ENCODE measurements at places on chromosomes 12 and 14. TPM values are rescaled to one million over a fixed set of nuclear protein-coding genes. Genes with fewer than 3 reads are reported as not detected.

PRKCH gene
- 24.9 TPM for total RNA-seq

PPP1R13B gene
- 45.7 TPM for total RNA-seq

RTL1 gene
- total RNA-seq = not detected

GRCh38 chr12:19248929-19249602, 119.5 kb downstream of the PLEKHA5 start:
- H3K36me3 ChIP-seq = no peaks in the 10 kb centered on the region
- no peak overlapping the region for H3K27ac ChIP-seq
- no peak for DNase-seq

GRCh38 chr12:6866920-6867412, 365 bp upstream of the TPI1 start:
- H3K36me3 ChIP-seq = peaks cover 45% of the 10 kb centered on the region
- no peaks in the 10 kb centered on the region for H3K27me3 ChIP-seq

DNA sequence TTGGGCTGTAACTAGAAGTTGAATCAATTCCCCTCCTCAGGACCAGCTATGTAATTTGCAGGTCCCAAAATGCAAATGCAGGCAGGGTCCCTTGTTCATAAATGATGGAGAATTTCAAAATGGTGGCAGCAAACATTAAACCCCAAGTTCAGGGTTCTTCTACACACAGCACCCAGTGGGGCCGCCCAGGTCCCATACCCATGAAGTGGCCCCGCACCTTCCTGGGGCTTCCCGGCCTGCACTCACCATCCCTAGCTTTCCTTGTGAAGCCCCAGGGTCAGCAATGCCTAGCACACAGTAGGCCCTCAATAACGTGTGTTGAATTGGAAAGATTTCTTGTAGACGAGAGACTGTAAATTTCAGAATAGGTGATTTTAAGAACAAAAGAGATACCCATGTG, 76.0 kb downstream of the NTF3 start:
- no peak overlapping the region for H3K27ac ChIP-seq
- H3K36me3 ChIP-seq = no peaks in the 10 kb centered on the region
- DNase-seq = peak; percentile 18
- no peaks in the 10 kb centered on the region for H3K27me3 ChIP-seq
- H3K4me3 ChIP-seq = no peak overlapping the region
- no peaks in the 10 kb centered on the region for H3K4me1 ChIP-seq

DNA sequence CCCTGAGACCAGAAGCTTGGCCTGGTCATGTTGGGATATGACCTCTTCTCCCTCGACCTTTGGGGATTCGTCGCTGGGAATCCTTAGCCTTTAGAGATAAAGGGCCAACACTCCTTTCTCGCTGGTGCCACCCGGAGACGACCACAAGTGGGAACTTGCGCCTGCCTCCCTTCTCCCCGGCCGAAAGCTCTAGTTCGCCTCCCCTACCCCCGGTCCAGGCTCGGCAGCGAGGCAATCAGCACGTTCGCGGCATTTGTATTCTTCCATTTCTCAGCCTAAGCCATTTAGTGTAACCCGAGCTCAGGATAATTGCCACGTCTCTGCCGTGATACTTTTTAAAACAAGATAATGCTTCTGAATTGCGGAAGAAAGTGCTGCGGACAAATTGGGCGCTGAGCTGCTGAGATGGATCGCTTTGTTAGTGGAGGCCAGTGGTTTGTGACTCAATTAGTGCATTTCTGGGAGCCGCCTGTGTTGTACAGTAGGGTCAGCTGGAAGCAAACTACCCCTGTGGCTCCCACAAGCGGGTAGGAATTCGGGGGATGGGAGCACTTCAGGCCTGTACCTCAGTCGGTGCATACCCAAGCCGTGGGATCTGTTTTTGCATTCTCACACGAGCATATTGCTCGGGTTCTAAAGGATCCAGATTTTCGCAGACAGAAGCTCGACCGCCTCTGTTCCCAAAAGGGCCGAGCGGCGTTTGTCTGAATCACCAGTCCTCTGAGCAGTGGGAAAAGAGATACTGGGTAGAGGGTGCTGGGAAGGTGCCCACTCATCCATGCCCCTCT, 6.8 kb upstream of the SIX1 start:
- no peak for DNase-seq
- H3K4me3 ChIP-seq = peak overlapping the region; percentile 63
- peaks cover 35% of the 10 kb centered on the region for H3K4me1 ChIP-seq
- H3K27me3 ChIP-seq = peaks cover 55% of the 10 kb centered on the region

- H3K36me3 ChIP-seq = no peaks in the 10 kb centered on the region
- H3K4me3 ChIP-seq = no peak overlapping the region
Measured at GRCh38 chr12:105279460-105280056, 43.6 kb upstream of the APPL2 start.

DNA sequence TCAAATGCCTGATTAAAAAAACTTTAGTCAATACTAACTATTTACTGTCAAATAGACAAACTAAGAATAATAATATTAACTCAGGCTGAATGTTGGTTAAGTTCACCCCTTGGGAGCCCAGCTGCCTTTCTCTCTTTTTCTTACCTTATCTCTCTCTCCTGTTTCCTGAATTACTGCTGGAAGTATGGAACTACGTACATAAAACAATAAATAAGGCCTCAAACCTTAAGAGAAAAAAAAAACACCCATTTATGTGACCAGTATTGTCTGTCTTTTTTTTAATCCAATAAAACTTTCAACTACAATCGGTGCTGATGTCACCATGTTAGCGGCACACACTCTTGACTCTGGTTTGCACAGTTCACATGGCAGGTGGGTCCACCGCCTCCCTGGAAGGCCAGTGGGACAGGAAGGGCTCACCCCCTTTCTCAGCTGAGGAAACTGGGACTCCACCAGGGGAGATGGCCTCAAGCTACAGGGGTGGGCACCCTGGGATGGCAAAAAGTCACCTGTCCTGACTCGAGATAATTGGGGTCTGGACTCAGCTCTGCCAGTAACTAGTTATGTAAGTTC, 21.3 kb downstream of the BCL11B start:
- DNase-seq = no peak
- H3K27me3 ChIP-seq = peaks cover 15% of the 10 kb centered on the region
- H3K4me1 ChIP-seq = no peaks in the 10 kb centered on the region

DNA sequence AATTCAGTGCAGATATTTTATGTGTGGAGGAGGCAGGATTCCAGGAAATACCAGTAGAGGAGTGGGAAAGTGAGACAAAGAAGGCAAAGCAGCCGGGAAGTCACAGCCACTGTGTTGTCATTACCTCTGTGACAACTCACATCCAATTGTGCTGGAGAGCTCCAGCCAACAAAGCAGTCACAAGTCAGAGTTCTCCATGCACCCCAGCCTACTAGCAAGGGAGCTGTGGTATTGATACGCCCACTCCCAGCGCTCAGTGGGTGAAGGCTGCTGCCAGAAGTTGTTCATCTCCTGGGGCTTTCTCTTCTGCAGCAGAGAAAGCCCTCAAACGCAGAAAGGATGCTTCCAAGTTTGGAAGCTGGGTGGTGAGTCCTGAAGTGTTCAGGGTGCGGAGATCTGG, 93.9 kb downstream of the DICER1 start:
- no peak overlapping the region for H3K27ac ChIP-seq
- H3K4me1 ChIP-seq = no peaks in the 10 kb centered on the region
- H3K4me3 ChIP-seq = no peak overlapping the region
- H3K36me3 ChIP-seq = no peaks in the 10 kb centered on the region

DNA sequence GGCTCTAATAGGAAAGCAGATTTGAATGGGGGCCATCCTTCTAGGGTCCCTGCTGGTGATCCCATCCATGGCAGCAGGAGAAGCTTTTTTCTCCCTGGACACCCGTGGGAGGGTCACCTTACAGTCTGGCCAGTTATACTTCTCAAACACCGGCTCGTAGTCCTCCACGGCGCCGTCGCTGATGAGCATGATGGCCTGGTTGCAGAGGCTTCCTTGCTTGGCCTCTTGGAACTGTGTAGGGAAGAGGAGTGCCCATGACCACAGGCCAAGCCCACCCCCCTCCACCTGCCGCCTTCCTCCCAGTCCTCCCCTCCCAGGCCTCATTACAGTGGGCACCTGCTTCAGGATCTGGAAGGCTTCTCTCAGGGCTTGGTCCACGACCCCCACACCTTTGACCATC, 33.8 kb downstream of the CACNA2D4 start:
- H3K36me3 ChIP-seq = no peaks in the 10 kb centered on the region
- peak; percentile 42 for DNase-seq
- H3K27ac ChIP-seq = no peak overlapping the region
- H3K4me3 ChIP-seq = no peak overlapping the region
- H3K4me1 ChIP-seq = no peaks in the 10 kb centered on the region
- no peaks in the 10 kb centered on the region for H3K27me3 ChIP-seq

- DNase-seq = no peak
- H3K4me1 ChIP-seq = no peaks in the 10 kb centered on the region
- no peak overlapping the region for H3K4me3 ChIP-seq
- peaks cover 6% of the 10 kb centered on the region for H3K36me3 ChIP-seq
Measured at GRCh38 chr14:49703965-49704364, 11.0 kb downstream of the KLHDC1 start.

GRCh38 chr12:11862798-11863197, 207.9 kb upstream of the BCL2L14 start:
- no peak overlapping the region for H3K4me3 ChIP-seq
- H3K4me1 ChIP-seq = peaks cover 36% of the 10 kb centered on the region
- no peaks in the 10 kb centered on the region for H3K27me3 ChIP-seq

DNA sequence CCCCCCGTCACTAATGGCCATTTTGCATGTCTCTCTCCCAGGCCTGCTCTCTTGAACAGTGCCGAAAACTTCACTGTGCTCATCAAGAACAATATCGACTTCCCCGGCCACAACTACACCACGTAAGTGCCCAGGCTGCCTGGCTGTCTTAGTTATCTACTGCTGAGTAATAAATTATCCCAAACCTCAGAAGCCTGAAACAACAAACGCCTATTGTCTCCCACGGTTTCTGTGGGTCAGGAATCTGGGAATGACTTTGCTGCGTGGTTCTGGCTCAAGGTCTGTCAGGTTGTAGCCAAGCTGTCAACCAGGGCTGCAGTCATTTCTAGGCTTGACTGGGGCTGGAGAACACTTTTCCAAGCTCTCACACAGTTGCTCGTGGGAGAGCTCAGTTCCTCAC, 32.6 kb downstream of the P2RX7 start:
- no peaks in the 10 kb centered on the region for H3K36me3 ChIP-seq
- no peak for DNase-seq
- H3K4me3 ChIP-seq = no peak overlapping the region
- no peaks in the 10 kb centered on the region for H3K27me3 ChIP-seq
- H3K27ac ChIP-seq = no peak overlapping the region

DNA sequence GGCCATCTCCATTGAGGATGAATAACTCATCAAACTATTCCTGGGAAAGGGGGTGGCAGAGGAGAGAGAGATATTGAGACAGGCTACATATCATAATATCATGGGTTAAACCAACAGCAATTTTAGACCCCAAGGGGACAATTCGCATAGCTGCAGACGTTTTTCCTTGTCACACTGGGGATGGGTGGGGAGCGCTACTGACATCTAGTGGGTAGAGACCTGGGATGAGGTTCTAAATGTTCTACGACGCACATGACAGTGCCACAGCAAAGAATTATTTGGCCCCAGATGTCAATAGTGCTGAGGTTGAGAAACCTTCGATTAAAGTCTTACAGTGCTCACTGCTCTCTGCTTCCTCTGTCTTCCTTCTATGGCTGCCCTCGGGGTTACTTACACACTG, 425.6 kb downstream of the NRXN3 start:
- no peaks in the 10 kb centered on the region for H3K36me3 ChIP-seq
- H3K27ac ChIP-seq = no peak overlapping the region
- no peak overlapping the region for H3K4me3 ChIP-seq

DNA sequence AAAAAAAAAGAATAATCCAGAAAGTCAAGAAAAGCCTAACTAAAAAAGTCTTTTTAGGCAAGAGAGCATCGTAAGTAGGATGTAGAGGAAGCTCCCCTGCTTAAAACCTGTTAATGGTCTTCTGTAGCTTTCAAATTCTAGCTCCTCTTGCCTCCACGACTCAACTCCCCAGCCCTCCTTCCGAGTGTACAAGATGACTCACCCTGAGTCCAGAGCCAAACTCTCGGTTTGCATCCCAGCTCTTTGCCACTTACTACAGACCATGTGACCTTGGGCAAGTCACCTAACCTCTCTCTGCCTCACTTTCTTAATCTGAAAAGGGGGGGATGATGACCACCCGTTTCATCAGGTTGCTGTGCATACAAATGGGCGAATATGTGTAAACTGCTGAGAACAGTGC, 460.4 kb downstream of the DPF3 start:
- H3K27ac ChIP-seq = no peak overlapping the region
- DNase-seq = no peak
- H3K36me3 ChIP-seq = no peaks in the 10 kb centered on the region
- H3K4me3 ChIP-seq = no peak overlapping the region
- H3K27me3 ChIP-seq = no peaks in the 10 kb centered on the region

- H3K36me3 ChIP-seq = no peaks in the 10 kb centered on the region
- H3K27me3 ChIP-seq = no peaks in the 10 kb centered on the region
- no peak overlapping the region for H3K4me3 ChIP-seq
- H3K27ac ChIP-seq = no peak overlapping the region
- no peaks in the 10 kb centered on the region for H3K4me1 ChIP-seq
Measured at GRCh38 chr14:99548255-99548654, 55.8 kb downstream of the CCDC85C start.

GRCh38 chr14:56004786-56005185, 113.4 kb upstream of the PELI2 start:
- peaks cover 18% of the 10 kb centered on the region for H3K4me1 ChIP-seq
- H3K27ac ChIP-seq = peak overlapping the region; percentile 39
- peak overlapping the region; percentile 28 for H3K4me3 ChIP-seq
- no peaks in the 10 kb centered on the region for H3K27me3 ChIP-seq
- DNase-seq = peak; percentile 70
- H3K36me3 ChIP-seq = no peaks in the 10 kb centered on the region

DNA sequence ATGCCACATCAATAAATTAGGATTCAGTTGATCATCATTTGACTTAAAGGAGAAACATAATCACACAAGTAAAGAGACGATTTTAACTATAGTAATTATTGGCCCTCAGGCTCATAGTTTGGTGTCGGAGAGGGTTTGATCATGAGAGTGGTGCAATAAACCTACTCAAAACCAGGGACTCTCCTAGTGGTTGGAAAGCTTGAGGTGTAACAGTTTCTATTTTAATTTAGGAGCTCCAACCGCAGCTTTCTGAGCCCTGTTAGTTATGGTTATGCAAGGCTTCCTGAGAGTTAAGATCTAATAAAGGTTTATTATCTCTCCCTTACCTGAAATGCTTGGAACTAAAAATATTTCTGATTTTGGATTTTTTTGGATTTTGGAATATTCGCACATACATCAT, 36.4 kb downstream of the TMTC2 start:
- H3K4me3 ChIP-seq = no peak overlapping the region
- no peaks in the 10 kb centered on the region for H3K27me3 ChIP-seq
- no peaks in the 10 kb centered on the region for H3K36me3 ChIP-seq

DNA sequence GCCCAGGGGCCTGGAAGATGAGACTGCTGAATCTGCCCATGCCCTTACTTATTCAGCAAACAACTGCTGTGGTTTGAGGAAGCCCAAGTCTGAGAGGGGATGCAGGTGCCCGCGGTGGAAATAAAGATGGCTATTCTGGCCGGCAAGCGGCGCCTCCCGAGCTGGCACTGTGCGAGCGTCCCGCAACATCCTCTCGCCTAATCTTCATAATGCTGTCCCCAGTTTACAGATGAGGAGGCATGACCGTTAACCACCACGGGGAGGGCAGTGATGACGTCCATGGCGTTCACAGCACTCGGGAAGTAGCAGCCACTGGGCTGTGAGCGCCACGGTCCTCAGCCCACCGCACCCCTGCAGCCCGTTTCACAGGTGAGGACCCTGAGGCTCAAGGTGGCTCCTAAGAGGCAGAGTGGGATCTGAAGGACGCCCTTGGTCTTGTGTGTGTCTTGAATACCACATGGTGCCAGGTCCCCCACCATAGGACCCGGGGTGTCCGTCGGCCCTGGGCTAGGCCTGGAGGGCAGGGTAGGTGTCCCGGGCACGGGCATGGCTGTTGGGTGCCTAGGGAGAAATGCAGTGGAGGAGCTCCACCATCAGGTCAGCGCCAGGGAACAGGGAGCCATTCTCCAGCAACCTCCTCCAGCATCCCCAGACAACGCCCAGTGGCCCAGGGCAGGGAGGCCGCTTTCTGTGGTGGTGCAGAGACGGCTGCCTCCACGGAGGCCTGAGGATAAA, 20.2 kb downstream of the CHGA start:
- no peaks in the 10 kb centered on the region for H3K27me3 ChIP-seq
- DNase-seq = no peak
- H3K36me3 ChIP-seq = peaks cover 45% of the 10 kb centered on the region
- no peak overlapping the region for H3K4me3 ChIP-seq

Data from right atrium auricular region (tissue), 2 donors.